ENCODE measurements at places on chromosomes 6 and 20.

GRCh38 chr6:39218868-39219567 lies 10.3 kb downstream of the KCNK5 start:
- DNase-seq: no peak

- DNase-seq: no peak
Measured at GRCh38 chr6:108862479-108863191, 14.4 kb downstream of the ARMC2 start.

DNA sequence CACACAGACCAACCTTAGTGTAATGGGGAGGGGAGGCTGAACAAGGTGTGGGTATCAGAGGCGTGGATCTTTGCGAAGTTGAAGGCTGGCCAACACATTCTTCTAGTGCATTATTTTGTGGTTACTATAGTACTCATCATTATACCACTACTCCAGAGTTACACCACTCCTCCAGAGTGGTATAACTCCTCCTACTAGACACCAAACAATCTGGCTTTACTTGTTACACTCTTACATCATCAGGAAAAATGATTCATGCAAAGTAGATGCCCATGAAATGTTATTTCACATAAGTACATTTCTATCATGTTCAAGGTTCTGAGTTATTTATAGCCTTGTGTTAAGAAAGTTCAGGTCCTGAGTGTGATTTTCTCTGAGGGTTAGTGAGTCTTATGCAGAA lies 443.1 kb upstream of the OPRM1 start:
- no peak for DNase-seq

DNA sequence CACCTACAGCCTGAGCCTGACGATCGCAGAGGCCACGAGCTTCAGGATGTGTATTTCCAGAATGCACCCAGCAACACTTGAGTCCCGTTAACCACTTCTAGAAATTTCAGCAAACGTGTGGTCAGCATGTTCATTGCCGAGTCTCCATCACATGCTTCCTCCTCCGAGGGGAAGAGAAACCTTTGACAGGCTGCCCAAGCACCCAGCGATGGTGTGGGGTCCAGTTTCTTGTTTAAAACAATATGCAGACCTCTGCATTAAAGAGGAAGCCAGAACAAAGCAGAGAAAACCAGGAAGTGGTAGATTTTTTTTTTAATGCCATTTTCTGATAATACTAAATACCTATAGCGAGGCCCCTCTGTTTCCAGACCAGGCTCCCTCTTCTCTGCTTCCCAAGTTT lies 71.9 kb downstream of the GNAS-AS1 start:
- no peak for DNase-seq

DNA sequence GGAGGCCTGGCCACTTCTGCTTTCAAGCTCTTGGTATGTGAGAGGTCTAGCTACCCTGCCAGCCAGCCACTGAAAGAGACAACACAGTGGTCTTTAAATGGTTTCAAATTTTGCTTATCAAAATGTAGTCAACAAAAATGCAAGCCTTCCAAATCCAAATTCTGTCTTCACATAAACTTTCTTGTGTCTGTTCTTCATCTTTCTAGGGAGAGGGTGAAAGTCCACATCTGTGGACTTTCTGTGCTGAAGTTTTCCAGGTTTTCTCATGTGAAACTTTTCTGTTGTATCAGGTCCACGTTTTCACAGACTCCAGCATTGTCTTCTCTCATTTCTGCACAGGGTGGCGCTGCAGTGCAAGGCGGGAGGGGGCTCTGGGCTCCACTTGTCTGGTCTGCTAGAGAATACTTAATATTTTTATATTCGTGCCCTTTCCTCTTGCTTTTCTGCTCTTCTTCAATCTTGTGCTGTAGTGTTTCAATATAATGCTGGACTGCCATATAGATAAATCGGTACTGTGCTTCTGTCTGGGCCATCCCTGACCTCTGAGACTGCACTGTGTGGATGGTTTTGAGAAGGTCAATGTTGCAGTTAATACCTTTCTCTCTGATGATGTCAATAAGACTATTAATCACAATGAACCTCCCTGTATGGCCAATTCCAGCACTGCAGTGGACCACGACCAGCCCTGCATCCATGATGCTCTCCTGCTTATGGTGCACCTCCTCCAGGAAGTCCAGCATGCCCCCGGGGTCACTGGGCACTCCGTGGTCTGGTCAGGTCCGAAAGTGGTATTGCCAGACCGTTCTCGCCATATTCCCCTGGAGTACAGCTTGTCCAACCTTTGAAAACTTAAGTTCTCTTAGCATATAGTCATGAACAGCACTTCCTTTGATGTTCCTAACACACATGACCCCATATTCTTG lies 161.6 kb upstream of the TNFAIP3 start:
- DNase-seq: no peak

DNA sequence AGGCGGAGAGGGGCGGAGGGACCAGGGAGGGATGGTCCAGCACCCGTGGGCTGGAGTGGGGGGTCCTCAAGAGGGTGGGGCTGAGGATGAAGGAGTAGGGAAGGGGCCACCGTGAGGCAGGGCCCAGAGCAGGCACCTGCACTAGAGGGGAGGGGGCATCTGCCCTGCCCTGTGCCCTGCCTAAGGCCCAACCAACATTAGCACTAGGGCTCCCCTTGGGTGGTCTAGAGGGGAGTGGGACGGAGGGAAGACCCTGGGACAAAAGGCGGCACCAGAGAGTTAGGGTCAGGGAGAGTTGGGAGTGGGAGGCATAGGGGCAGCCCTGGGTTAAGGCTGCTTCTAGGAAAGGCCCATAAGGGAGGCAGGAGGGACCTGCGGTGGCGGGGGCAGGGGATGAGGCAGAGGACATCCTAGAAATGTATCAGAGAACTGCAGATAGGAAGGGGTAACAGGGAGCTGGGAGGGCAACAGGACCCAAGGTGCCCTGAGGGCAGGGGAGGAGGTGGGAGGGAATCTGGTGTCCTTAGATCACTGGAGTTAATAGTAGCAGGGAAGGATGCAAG lies 24.5 kb downstream of the HLA-F start:
- no peak for DNase-seq

DNA sequence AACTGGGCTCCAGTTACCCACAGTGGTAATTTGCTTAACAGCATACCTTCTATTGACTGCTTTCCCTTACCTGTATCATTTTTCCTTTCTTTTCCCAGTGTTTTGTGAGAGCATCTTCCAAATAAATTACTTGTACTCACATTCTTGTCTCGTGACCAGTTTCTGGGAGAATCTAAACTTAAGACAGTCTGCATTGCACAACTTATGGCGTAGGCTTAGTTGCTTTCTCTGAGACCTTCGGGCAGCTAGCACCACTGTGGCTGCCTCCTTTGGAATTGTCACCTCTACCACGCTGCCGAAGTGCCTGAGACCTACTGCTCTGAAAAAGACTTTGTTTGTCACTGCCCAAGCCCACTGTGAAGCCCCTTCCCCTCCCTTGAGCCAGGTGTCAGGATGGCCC lies 188.1 kb upstream of the BMP2 start:
- DNase-seq: no peak

- DNase-seq: no peak
Measured at GRCh38 chr20:37764333-37764935, 70.6 kb downstream of the CTNNBL1 start.

All from retinal pigment epithelial cell (primary cell).